GM23338 (cell line): ENCODE measurements at places on chromosomes 13 and 19.

DNA sequence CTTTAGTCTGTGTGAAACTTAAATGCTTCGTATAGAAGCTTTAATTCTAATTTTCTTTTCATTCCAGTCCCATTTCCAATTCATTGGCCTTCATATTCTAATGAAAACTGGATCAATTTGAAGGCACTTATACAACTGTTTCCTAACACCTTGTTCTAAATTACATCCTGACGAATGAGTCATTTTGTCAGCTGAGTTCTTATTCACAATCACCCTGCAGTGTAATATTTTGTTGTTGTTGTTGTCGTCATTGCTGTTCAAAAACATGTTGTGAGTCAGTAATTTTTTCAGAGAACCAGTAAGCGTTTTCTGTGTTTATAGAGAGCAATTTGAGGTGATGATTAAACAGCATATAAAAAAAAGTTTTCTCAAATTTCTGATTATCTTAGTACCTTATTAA lies 290.0 kb downstream of the PCDH9 start:
- no peaks in the 10 kb centered on the region for H3K4me1 ChIP-seq
- DNase-seq = no peak
- no peaks in the 10 kb centered on the region for H3K36me3 ChIP-seq
- H3K4me3 ChIP-seq = no peak overlapping the region

- H3K36me3 ChIP-seq = no peaks in the 10 kb centered on the region
- peak; percentile 97 for DNase-seq
- peaks cover 51% of the 10 kb centered on the region for H3K27me3 ChIP-seq
- H3K27ac ChIP-seq = no peak overlapping the region
- H3K4me3 ChIP-seq = peak overlapping the region; percentile 70
Observed at GRCh38 chr19:46076951-46077814, 36.4 kb upstream of the IGFL4 start.

- DNase-seq = no peak
- H3K36me3 ChIP-seq = peaks cover 5% of the 10 kb centered on the region; the same call in 1 of the 2 replicates
- no peak overlapping the region for H3K27ac ChIP-seq
- H3K4me1 ChIP-seq = no peaks in the 10 kb centered on the region
- H3K27me3 ChIP-seq = no peaks in the 10 kb centered on the region
- no peak overlapping the region for H3K4me3 ChIP-seq
Observed at GRCh38 chr19:13135068-13136062, 14.8 kb downstream of the STX10 start.

DNA sequence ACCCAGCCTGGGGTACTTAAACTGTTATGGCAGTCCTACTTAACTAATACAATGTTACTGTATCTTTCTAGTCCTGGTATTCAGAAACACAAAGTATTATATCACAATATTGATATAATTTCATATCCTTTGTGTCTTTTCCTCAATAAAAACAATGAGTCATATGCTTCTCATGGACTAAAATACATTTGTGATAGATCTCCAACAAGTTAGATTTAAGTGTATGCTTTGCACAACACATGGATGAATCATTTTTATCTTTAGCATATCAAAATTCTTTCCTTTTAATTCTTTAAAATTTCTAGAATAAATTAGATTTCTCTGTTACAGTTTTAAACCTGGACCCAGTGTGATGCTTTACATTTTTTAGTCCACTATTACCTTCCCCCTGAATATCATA lies 1357.8 kb upstream of the ATXN8OS start:
- DNase-seq = no peak
- H3K4me1 ChIP-seq = peaks cover 19% of the 10 kb centered on the region; the same call in 1 of the 2 replicates
- no peaks in the 10 kb centered on the region for H3K27me3 ChIP-seq

- H3K4me3 ChIP-seq = no peak overlapping the region
- H3K27ac ChIP-seq = no peak overlapping the region
- no peaks in the 10 kb centered on the region for H3K36me3 ChIP-seq
- H3K27me3 ChIP-seq = no peaks in the 10 kb centered on the region
Observed at GRCh38 chr13:31380715-31381114, 180.9 kb downstream of the B3GLCT start.

DNA sequence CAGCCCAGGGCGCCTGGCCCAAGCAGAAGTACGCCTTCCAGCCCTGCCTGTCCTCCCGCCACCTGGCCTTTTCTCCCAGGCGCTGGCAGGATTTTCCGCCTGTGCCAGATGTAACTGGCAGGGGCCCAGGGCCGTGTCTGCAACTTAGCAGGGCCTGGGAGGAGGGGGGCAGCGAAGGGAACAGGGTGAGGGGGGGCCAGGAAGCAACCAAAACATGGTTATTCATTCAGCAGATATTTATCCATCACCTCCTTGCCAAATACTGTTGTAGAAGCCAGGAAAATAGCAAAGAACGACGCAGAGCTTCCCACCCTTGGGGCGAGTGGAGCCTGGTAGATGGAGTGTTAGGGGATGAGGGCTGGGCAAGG lies 5.6 kb downstream of the TLE6 start:
- H3K27ac ChIP-seq = no peak overlapping the region
- H3K27me3 ChIP-seq = peaks cover 5% of the 10 kb centered on the region; the same call in 1 of the 2 replicates
- no peaks in the 10 kb centered on the region for H3K36me3 ChIP-seq
- H3K4me3 ChIP-seq = peak overlapping the region; percentile 42; the same call in 1 of the 2 replicates

DNA sequence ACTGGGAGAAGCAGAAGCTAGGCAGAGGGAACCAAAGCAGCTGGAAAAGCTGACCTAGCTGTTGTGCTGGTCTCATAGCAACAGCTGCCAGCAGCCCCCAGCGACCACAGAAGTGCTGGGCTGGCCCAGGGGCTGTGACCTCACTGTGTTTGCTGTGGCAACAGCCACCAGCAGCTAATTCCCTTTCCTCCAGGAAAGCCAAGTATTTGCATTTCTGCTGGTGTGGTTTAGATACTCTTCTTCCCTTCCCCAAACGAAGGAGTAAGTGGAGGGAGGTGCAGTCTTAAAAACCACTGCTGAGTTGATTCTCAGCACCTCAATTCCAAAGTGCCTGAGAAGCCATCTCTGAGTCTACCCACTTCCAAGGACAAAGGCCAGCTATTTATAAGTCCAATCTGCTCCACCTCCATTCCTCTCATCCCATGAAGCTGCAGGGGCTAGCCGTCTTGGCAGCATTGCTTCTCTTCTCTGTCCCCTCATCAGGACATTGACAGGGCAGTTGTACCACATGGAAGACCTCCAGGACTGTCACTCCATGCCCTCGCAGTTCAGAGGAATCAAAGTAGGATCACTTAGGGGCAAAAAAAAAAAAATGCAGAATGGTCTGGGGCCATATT lies 11.5 kb upstream of the CCDC97 start:
- DNase-seq = no peak
- H3K4me3 ChIP-seq = no peak overlapping the region
- no peaks in the 10 kb centered on the region for H3K4me1 ChIP-seq
- peaks cover 89% of the 10 kb centered on the region for H3K36me3 ChIP-seq

DNA sequence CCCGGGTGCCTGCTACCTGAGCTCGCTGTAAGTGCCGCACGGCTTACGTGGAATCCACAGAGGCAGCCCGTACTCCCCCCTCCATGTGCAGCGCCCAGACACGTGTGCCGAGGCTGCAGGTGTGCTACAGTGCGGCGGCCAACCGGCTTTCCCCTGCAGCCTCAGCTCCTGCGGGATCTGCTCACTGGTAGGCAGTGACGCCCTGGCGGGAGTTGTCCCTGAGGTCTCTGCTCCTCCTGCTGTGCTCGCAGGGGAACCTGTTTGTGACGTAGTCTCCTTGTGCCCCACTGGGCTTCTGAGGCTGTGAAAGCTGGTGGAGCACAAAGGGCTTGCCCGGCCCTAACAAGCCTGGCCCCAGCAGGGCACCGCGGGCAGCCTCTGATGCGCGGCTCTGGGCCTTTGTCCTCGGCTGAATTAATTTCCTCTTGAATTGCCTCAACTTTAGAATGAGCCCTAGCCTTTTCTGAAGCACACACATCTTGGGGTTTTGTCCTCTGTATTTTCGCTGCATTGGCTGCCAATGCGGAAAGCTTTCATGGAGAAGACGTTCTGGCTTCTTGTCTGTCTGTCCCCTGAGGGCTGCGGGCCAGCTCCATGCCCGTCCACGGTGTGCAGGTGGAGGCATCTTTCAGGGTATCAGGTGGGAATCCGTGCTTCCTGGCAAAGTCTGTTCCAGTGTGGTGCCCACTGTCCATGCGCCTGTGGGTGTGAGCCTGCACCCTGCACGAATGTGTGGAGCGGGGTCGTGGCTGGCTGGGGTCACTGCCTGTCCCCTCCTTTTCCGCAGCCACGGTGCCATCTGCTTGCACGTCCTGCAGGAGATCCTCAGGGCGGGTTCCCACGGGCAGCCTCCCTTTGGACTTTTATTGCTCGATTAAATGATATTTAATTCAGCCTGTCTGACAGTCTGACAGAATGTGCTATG lies 77.3 kb upstream of the MCF2L start:
- no peaks in the 10 kb centered on the region for H3K36me3 ChIP-seq
- H3K27me3 ChIP-seq = peaks cover 10% of the 10 kb centered on the region; the same call in 1 of the 2 replicates

- H3K4me3 ChIP-seq = no peak overlapping the region
- H3K36me3 ChIP-seq = no peaks in the 10 kb centered on the region
- H3K27ac ChIP-seq = no peak overlapping the region
Observed at GRCh38 chr13:93039131-93039530, 187.5 kb upstream of the GPC6 start.

GRCh38 chr19:51781999-51782398 lies 13.0 kb upstream of the FPR3 start:
- DNase-seq = no peak
- no peak overlapping the region for H3K27ac ChIP-seq
- H3K4me3 ChIP-seq = no peak overlapping the region
- H3K36me3 ChIP-seq = no peaks in the 10 kb centered on the region

DNA sequence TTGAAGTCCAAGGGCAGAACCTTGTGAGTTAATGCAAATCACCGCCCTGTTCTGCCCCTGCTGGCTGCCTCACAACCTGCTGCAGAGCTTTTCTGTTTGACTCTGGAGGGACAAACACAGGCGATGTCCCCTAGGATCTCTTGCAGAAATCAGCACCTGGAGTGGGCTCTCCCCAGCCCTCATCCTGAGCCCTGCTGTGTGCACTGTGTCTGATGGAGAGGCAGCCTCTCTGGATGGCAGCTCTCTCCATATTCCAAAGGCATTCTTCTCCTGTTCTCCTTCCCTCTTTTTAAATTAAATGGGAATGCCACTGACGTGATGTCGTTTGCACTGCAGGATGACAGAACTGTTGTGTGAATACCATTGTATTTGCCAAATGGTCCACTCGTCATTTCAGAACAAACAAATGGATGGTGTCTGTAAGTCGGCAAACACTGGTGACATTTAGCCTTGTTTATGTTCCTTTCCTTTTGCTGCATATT lies 184.1 kb downstream of the ZNF536 start:
- H3K4me3 ChIP-seq = no peak overlapping the region
- peak; percentile 55 for DNase-seq
- no peaks in the 10 kb centered on the region for H3K27me3 ChIP-seq
- H3K4me1 ChIP-seq = peaks cover 36% of the 10 kb centered on the region

DNA sequence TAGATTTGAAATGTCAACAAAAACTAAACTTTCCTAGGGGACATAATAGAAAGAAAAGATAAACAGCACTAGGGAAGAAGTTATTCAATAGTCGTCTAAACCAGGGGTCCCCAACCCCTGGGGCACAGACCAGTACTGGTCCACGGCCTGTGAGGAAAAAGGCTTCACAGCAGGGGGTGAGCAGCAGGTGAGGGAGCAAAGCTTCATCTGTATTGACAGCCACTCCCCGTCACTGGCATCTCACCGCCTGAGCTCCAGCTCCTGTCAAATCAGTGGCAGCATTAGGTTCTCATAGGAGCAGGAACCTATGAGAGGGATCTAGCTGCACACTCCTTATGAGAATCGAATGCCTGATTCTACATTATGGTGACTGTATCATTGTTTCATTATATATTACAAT lies 382.7 kb downstream of the MYO16 start:
- no peak overlapping the region for H3K4me3 ChIP-seq
- peaks cover 4% of the 10 kb centered on the region for H3K4me1 ChIP-seq
- peak; percentile 9 for DNase-seq
- no peaks in the 10 kb centered on the region for H3K27me3 ChIP-seq

GRCh38 chr19:2790557-2791271 lies 5.4 kb downstream of the THOP1 start:
- H3K27me3 ChIP-seq = no peaks in the 10 kb centered on the region
- H3K4me3 ChIP-seq = no peak overlapping the region
- H3K36me3 ChIP-seq = peaks cover 11% of the 10 kb centered on the region
- peaks cover 5% of the 10 kb centered on the region for H3K4me1 ChIP-seq
- H3K27ac ChIP-seq = no peak overlapping the region
- no peak for DNase-seq

- H3K27me3 ChIP-seq = no peaks in the 10 kb centered on the region
- no peaks in the 10 kb centered on the region for H3K36me3 ChIP-seq
- no peak overlapping the region for H3K4me3 ChIP-seq
Observed at GRCh38 chr13:49399801-49400472, 43.9 kb downstream of the CAB39L start.

GRCh38 chr19:14333101-14333871 lies 48.0 kb upstream of the ADGRE5 start:
- peak overlapping the region; percentile 62 for H3K4me3 ChIP-seq
- no peaks in the 10 kb centered on the region for H3K4me1 ChIP-seq
- no peak overlapping the region for H3K27ac ChIP-seq
- DNase-seq = peak; percentile 70

DNA sequence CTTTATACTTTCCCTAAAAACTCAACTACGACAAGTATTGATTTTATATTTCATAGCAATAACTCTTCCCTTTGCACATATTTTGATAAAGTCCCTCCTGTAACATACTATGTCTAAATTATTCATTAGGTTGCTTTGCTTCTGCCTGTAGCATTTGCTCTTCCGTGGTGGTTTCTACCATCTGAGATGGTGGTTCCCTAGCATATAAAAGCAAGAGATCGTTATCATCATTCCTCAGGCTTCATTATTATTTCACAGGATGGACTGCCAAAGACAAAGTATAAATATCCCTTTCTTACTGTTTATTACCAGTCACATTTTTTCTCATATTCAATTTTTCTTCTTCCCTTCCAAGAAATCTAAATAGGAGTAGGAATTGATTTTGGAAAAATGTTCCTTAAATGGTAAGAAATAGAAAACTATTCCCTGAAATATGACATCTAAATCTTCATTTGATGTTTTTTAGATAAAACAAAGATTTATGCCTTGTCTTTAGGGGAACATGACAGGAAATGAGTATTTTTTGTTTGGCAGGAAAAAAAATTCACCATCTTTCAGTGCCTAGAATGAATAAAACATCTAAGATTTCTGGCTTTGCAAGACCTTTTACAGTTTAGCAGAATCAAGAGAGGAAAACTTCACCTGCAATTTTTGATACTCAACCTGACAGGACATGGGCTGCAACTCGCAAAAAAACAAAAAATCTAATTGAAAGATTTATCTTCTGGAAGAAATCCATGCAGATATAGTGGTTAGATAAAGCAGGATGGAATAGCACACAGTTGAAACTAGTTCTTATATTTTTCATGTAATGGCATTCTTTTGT lies 340.0 kb downstream of the SPRY2 start:
- no peaks in the 10 kb centered on the region for H3K4me1 ChIP-seq
- no peaks in the 10 kb centered on the region for H3K27me3 ChIP-seq
- H3K36me3 ChIP-seq = no peaks in the 10 kb centered on the region
- no peak for DNase-seq
- no peak overlapping the region for H3K27ac ChIP-seq
